ENCODE measurements at places on chromosomes 11 and 22.
A peak's percentile ranks its signal among the peaks of the same experiment; 100 is the strongest.

GRCh38 chr11:62965574-62965973, 19.2 kb downstream of the SLC22A6 start:
- no peak for DNase-seq

- DNase-seq, result no peak
Observed at GRCh38 chr11:84648471-84648870, 978.7 kb downstream of the DLG2 start.

DNA sequence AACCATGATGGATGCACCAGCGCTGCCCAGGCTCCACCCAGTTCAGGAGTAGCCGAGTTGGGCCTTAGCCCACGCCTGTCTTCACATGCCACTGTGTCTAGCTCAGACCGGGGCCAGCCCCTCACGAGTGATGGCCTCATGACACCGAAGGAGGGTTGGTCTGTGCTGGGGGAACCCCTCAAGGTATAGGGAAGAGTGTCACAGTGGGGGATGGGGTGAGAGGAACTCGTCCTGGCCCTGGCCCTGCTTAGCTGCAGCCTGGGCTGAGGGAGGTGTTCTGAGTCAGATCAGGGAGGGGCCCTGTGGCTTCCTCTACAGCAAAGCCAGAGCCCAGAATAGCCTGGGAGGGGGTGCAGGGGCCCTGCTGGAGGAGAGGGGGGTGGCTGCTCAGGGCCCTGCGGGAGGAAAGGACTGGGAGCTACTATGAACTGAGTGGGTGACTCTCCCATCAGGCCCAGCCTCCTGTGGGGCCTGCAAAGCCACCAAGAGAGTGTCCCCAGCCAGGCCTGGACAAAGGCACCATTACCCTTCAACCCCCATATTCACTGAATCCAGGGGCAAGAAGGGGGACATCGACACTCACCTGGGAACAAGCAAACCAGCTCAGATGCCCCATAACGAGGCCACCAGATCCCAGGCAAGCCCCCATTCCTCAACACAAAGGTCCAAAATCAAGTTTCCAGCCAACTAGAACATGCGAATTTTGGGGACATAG, 41.2 kb downstream of the IGLL5 start:
- peak; percentile 99 for DNase-seq

DNA sequence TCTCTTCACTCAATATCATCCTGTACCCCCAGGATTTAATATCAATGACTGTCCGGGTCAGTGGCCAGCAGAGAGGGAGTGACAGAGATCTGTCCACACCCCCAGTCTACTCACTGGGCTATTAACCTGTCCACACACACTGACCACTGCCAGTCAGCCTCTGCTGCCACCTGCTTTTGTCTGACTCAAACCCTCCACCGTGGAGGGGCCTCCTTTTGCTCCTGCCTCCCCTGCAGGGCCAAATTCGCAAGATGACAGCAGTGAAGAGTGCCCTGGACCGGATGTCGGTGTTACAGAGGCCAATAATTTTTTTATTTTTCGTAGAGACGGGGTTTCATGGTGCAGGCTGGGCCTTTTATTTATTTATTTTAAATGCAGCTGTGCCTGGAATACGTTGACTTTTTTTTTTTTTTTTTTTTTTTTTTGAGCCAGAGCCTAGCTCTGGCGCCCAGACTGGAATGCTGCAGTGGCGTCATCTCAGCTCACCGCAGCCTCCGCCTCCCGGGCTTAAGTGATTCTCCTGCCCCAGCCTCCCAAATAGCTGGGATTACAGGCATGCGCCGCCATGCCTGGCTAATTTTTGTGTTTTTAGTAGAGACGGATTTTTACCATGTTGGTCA, 5.1 kb downstream of the PDXP start:
- DNase-seq, result no peak

GRCh38 chr11:66126808-66127555, 56.9 kb downstream of the PACS1 start:
- DNase-seq, result no peak

Measured in GM12878 (cell line).